ENCODE measurements at places on chromosomes 1 and 21.

DNA sequence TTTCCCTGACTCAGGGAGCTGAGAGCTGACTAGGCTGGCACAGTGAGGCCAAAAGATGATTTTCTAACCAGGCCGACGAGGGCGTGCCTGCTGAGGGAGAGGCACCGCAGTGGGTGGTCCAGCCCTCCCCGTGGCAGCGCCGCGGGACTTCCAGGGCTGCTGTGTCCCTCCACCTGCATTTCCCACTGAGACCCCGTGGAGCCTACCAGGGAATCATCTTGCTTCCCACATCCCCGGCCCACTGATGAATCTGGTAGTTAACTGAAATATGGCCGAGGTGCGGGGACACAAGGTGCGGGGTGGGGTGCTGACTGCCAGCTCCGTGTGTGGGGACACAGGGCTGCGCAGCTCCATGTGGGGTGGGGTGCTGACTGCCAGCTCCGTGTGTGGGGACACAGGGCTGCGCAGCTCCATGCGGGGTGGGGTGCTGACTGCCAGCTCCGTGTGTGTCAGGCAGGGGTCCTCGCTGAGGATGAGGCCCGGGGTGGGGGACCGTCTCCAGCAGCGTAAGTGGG is 10.4 kb downstream of the WRAP73 start:
- ATAC-seq: no peak

- no peak for ATAC-seq
Observed at GRCh38 chr1:47013293-47013692, 10.2 kb upstream of the CYP4X1 start.

- no peak for ATAC-seq
Observed at GRCh38 chr1:191256917-191257316, 779.3 kb upstream of the BRINP3 start.

DNA sequence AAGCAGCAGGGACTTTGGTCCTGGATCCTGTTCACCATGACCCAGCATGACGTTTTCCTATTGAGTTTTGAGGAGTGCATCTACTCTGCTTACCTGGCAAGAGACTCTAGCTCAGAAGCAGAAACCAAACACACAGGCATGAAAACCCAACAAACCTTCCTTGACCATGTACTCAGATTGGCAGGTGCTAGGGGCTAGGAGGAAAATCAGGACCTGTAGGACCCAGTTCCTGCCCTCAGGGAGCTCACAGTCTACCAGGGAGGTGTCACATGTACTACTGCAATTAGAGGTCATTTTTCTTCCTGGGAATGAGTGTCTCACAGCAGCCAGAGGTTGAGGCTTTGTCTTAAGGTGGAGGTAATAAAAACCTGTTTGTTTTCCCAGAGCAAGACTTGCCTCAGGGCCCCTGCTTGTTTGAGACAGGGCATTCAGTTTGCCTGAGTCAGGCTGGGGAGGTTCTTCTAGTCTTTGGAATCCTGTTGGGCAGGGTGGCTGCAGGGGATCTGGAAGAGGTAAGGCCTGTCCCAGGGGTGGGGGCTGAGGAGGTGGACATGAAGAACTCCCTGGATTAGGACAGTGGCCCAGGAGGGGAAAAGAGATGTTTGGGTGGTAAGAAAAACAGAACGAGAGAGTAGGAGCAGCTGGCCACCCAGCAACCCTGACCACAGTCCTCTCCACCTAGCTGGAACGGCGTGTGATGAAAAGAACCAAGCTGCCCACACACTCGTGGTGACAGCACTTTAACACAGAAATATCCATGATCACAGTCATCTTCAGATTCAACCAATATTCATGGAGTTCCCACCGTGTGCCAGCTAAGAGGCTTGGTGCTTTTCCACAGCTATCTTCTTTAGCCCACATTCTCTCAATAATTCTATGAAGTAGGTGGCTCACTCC is 30.8 kb downstream of the IER5 start:
- ATAC-seq: no peak

DNA sequence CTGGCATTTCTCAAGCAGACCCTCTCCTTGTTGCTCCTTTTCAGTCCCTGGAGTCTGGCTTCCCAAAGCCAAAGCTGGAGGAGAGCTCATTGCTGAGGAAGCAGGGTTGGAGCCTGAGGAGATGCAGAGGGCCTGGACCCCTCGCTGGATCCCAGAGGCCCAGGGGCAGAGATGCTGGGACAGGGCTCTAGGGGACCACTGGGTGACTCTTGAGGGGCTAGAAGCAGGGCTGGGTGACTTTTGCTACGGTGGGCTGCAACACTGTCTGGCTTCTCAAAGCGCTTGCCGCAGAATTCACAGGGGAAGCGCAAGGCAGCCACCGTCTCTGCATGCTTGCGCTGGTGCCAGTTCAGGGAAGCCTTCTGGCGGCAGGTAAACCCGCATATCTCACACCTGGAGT is 8.8 kb downstream of the ZNF692 start:
- no peak for ATAC-seq

DNA sequence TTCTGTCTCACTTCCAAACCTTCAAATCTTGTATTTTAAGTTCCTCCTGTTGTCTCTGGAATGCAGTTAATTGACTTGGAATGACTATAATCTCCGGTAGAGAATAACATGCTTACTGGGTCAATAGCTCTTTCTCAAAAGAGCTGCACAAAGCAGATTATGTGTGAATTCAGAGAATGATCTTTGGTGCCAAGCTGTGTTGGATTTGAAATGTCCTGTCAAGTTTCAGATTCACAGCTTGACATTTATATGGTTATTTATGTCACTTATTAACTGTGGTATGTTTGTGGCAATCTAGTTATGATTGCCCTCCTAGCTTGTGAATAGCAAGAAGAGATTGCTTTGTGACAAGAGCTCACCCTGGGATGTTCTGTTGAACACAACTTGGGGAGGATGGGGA is 128.3 kb upstream of the KCNE2 start:
- ATAC-seq: no peak

Measured in gastroesophageal sphincter (tissue), 4 donors.